ENCODE measurements at places on chromosomes 16 and 17.
A peak's percentile ranks its signal among the peaks of the same experiment; 100 is the strongest.

GRCh38 chr17:65022751-65023700 lies 33.5 kb downstream of the GNA13 start:
- peak; percentile 91 for DNase-seq

DNA sequence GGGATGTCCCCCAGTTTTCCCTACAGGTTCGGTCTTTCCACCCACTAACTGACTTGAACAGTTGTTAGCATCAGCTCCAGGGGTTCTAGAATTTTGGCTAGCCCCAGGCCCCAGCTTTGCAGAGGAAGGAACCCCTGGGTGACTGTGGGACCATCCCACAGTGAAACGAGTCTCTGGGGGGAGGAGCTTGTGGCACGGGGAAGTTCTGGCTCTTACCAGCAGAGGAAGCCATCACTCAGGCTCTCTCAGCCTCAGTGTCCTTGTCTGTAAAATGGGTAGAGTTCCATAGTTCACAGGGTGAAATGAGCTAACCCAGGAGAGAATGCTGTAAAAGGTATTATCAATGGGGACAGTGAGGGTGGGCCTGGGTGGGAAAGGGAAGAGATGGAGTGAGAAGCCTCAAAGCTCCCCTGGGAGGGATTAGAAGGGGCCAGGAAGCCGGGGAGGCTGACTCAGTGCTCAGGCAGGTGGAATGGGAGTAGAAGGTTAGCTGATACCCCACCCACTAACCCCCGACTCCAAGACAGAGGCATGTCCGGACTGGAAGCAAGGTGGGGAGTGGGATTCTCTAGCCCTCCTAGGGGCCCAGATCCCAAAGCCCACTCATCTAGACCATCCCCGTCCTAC lies 30.9 kb upstream of the CDC42EP4 start:
- DNase-seq = peak; percentile 65

DNA sequence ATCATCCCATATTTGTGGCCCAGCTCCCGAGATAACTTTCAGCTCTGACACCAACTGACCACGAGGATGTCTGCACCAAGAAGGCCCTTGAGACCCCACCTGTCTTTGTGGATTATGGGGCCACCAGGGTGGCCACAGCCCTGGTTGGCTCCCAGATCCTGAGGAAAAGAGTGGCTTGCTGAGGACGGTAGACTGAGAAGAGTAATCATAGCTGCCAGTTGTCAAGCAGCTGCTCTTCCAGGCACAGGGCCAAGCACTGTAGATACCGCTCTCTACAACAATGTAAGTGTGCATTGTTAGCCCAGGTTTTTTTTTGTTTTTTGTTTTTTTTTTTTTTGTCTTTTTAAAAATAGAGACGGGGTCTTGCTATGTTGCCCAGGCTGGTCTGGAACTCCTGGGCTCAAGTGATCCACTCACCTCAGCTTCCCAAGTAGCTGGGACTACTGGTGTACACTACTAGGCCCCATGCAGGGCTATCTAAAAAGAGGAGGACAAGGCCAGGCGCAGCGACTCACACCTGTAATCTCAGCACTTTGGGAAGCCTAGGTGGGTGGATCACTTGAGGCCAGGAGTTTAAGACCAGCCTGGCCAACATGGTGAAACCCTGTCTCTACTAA lies 9.6 kb downstream of the ZNF205 start:
- no peak for DNase-seq

DNA sequence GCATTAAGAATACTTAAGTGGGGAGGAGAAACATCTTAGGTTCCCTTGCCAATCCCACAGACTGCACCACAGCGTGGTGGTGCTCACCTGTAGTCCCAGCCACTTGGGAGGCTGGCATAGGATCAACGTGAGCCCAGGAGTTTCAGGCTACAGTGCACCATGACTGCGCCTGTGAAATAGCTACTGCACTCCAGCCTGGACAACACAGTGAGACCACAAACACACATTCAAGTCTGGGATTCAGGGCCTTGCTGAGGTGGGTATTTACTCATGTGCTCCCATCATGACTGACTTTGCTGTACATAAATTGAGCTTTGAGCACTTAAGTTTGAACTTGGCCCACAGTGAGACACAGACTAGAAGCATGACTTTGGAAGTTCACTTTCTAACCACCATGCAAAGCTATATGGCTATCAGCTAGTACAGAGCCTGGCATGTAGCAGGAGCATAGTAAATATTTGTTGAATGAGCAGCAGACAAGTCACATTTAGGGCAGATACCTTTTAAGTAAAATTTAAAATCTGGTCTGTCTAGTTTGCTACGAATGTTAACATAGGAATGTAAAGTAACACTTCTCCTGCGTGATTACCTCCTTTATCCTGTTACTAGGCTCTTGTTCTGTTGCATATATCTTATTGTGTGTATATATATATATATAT lies 33.5 kb downstream of the CEP95 start:
- no peak for DNase-seq

- no peak for DNase-seq
Measured at GRCh38 chr17:29524692-29525091, 42.1 kb downstream of the ABHD15 start.

DNA sequence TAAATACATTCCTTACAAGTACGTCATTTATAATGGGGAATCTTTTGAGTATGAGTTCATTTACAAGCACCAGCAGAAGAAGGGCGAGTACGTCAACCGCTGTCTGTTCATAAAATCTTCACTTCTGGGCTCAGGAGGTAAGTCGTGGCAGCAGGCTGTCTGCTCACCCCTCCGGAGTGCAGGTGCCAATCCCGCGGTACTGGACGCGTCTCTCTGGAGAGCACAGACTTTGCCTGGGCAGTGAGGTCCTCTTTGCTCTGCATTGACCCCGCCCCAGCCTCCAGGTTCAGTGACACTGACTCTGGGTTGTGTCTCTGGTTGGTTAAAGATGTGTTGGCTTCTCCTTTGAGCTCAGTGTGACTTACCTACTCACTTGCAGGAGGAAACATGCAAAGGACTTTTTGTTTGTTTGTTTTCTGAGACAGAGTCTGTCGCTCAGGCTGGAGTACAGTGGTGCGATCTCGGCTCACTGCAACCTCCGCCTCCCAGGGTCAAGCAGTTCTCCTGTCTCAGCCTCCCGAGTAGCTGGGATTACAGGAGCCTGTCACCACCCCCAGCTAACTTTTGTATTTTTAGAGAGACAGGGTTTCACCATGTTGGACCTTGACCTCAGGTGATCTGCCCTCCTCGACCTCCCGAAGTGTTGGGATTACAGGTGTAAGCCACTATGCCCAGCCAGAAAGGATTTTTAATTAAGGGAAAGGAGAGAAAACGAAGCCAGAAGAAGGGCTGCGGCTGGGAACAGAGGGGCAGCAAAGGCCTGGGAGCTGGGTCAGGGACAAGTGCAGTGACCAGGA lies 31.2 kb downstream of the RNF213 start:
- DNase-seq = no peak

DNA sequence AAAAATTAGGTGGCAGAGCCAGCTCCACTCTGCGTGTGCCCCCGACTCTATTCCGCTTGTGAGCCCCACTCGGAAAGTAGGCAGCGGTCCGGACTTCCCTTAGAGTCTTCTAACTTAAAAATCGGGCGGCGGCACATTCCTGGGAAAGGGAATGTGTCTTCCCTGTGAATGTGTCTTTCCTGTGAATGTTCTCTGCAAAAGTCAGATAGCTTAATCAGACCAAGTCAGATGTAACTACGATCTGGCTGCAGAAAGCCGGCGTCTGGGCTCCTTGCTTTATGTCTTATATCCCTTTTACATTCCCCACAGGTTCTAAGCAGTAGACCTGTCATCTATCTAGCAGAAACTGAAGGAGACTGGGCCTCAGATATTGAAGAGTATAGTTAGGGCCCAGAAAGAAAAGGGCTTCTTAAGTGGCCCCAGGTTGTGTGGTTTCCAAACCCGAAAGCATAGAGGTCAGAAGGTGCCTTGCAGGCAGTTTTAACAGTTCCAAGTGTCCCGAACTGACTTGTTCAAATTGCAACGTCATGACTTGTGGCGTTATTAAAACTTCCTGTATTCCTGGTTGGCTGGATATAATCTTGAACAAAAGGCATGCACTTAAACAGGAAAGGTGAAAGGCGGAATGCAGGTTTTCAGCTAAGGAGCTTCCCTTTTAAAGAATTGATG lies 601 bp downstream of the PHKB start:
- DNase-seq = peak; percentile 48

DNA sequence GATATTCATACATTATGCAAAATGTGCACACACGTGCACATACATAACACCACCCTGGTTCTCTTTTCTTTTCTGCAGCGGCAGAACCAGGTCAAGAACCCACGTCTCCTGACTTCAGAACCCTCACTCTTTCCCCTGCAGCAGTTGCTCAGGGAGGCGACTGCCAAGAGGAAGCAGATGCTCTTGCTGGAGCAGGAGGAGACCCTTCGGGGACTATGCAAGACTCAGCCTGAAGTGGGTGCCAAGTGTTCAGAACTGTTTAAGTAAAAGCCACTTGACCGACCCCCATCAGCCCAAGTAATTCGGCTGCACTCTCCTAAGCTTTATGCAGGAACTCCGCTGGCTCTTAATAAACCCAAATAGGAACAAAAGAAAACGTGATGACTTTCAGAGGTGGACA lies 193.8 kb downstream of the SLC39A11 start:
- DNase-seq = no peak
